ENCODE measurements at places on chromosomes 6 and 20.

- DNase-seq = no peak
Measured at GRCh38 chr6:154909821-154910220, 85.3 kb upstream of the TIAM2 start.

DNA sequence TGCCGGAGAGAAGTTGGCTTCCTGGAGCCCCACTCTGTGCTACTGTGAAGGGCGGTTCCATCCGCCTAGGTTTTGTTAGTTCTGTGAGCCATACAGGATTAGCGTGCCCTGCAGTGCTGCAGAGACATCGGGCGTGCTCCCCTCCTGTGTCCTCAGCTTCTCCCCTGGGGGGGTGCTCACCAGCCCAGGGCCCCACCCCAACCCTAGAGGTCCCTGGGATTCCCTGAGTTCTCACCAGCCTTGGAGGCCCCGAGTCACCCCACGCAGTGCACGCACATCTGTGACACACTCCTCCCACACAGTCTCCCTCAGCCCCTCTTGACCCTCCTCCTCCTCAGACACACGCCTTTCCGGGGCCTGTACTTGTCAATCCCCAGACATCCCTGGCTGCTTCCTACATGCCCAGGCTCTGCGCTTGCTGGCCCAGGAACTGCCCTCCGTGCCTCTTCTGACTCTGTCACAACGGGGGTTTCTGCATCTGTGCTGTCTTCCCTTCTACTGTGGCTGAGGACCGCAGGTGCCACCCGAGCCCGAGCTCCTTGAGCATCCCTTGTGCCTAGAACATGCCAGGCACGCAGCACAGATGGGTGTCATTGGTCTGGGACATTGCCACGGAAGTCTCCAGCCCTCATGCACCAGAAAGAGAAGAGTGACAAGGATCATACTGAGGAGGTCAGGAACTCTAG is 123.2 kb upstream of the RPS6KA2 start:
- DNase-seq = no peak

- DNase-seq = no peak
Measured at GRCh38 chr6:142242269-142242668, 59.5 kb upstream of the ADGRG6 start.

DNA sequence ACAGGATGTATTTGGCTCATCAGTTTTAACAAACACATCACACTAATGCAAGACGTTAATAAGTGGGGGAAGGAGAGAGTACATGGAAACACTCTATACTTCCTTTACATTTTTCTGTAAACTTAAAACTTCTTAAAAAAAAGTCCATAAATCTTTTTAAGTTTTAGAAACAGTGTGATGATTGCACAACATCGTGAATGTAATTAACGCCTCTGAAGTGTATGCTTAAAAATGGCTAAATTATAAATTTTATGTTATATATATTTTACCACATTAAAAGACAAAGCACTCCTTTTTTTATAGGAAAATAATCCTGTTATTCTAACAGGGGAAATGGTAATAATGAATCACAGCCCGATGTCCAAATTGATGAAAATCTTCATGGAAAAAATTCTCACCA is 144.1 kb upstream of the RUNX2 start:
- no peak for DNase-seq

DNA sequence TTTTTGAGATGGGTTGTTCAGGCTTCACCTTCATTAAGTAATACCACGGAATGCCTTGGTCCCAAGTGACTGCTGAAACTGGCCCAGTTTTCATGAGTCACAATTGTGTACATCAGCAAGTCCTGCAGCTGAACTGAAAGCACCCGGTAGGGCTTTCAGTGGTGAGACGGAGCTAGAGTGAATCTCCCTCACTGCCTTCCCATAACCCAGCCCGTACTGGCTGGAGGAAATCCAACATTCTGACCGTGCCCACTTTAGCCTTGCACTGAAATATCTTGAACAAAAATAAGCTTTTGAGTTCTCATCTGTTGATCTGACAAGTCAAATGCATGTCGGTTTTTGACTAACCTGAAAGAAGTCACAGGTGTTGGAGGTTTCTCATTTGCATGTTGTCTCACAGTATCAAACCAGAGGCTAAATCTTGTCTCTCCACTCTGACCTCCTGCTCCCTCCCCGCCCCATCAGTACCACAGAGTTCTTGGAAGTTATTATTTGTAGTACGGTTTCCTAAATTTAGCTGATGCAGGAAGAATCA is 35.9 kb downstream of the DUSP22 start:
- DNase-seq = peak; percentile 45

DNA sequence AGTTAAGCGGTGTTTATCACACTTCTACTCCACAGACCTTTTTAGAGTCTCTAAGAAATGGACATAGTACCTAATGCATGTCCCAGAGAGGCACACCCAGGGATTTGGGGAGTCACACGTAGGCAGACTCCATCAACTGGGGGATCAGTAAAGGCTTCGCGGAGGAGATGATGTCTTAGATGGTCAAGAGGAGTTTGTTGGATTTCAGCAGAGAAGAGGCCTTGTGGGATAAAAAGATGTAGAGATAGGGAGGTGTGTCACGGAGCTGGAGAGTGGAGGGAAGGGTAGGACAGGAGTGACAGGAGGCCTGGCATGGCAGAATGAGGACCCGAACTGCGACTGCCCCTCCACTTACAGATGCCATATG is 9.1 kb downstream of the DYNLRB1 start:
- no peak for DNase-seq
